Hematopoietic multipotent progenitor cell (in vitro differentiated cells): ENCODE measurements at places on chromosomes 1 and 21.

DNA sequence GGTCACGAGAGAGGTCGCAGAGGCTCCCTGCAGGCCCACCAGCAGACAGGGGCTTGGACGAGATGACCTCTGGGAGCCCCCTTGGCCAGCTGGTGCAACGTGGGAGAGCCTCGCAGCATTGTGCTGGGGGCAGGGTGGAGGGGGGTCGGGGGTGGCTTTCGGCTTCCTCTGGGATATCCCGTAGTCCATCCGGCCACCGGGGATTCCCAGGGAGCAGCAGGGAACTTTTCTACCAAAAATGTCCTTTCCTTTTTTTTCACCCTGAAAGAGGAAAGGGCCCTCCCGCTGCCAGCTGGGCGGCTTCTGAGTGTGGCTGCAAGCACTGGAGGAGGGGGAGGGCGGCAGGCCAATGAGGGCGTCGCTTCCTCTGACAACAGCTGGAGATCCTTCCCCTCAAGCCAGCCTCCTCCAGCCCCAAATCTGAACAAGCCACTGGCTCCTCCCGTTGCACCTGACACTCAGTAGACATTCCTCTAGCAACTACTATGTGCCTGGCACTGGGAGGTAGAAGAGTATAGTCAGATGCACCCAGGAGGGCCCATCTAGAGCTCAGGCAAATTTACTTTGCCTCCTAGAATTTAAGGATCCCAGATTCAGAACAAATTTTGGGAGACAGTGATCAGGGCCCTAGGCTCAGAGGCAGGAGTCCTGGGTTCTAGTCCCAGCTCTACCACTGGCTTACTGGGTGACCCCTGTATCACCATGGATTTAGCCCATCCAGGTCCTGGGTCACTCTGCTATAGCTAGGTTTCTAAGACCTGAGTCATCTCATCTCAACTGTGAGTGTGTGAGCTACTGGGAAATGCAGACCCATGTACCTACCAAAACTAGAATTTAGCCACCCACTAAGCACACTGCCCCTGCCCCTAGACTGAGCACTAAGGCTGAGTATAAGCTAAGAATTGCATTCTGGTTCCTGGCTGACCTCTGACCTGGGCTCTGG, 2.7 kb downstream of the MOB3C start:
- peak; percentile 74 for DNase-seq

- peak; percentile 24 for DNase-seq
These were observed 21.8 kb downstream of the MMEL1 start for GRCh38 chr1:2611031-2611501.

DNA sequence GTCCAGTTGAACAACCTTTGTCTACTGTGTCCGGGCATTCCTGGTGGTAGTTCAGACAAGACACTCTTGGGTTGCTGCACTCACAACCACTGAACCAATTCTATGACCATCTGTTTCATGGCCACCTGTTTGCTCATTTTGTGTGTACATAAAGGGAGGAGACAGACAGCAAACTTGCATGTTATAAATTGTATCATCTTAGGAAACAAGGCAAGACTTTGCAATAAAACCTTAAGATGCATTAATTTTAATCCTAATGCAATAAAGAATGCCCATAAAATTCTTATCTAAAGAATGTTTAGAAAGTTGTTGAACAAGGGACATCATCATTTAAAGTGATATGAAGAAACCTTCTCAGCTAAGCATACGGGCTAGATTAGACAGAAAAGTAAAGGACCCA, 34.8 kb downstream of the ADAM30 start:
- DNase-seq: no peak

DNA sequence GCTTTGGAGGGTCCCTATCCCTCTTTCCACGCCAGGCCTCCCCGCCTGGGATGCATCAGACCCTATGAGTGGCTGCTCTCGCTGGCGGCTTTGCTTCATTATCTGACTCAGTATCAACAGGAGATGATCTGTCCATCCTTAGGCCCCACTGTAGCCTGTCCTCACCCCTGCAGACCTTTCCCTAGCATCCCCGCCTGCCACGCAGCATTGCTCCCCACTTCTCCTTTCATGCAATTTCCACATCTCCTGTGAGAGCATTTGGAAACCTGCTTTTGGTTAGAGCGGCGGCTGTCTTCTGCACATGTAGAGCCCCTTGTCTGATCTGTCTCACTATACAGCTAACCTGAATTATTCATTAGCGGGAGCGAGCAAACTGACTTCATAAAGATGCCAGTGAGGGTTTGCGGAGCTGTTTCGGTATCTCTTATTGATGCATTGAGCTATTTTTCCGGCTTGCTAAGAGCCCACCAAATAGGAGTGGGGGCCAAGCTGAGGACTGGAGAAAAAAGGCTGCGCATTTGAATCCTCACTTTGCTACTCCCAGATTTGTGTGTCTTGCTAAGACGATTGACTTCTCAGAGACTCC, 40.0 kb upstream of the ATP2B4 start:
- DNase-seq: no peak

GRCh38 chr1:37989361-37989930, 376 bp downstream of the SF3A3 start:
- no peak for DNase-seq

DNA sequence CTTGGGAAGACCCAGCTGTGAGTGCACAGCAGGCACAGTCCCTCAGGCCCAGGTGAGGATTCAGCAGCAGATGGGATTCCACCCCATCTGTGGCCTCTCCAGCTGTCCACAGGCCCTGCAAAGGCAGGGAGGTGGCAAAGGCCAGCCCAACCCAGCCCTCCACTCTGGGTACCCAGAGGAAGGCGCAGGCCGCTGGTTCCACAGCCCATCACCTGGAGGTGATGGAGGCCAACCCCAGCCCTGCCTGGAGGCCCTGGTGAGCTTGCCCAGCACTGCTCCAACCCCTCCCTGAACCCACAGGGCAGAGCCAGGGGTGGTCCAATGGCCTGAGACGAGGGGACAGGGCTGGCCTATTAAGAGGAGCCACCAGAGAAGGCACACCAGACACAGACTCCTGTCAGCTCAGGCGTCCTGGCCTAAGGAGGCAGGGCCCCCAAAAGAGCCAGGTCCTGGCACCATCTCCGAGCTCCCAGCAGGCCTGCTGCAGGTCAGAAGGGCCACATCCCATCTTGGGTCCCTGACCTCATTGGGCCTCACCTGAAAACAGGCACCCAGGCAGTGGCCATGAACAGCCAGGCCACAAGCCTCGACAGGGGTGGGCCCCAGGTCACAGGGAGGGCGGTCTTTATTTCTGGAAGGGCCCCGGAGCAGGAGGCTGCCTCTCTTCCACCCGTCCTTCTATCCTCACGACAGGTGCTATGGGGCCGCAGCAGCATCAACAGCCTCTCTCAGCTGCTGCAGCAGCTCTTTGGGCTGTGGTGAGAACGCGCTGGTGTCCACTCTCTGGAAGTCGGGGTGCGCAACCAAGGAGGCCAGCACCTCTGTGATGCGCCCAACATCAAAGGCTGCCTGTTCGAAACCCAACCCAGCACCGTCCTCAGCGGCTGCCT, 3.2 kb downstream of the JMJD4 start:
- no peak for DNase-seq

DNA sequence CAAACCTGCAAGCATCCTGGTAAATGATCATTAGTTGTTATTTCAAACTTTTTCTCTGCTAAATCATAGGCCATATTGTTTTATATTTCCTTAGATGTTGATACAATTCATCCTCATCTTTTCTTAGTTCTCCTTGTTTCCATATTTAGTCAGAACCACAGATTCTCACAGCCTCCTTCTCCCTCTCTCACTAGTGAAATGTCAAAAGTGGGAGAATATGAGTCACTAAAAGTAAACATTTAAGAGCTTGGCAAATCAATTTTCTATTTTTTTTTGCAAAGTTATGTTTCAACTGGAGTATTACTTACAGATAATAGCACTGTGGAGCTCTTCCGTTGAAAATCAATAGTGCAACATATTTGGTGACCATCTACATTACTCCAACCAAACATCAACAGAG, 308.8 kb downstream of the COL11A1 start:
- no peak for DNase-seq

DNA sequence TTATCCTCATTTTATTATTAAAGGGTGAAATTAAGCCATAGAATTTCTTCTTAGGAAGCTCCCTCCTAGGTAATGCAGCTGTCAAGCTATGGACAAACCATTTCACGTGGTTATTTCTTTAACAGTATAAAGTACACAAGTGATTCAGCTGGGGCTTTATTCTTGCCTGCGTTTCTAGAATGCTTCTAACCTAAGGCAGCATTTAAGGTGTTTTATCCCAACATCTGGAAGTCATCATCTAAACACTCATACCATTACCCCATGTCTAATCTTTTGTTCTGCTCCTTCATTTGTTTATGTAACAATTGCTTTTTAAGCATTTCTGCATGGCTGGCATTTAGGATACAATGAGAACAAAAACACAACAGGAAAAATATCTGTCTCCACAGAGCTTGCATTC, 829.2 kb upstream of the ADAMTS5 start:
- no peak for DNase-seq

DNA sequence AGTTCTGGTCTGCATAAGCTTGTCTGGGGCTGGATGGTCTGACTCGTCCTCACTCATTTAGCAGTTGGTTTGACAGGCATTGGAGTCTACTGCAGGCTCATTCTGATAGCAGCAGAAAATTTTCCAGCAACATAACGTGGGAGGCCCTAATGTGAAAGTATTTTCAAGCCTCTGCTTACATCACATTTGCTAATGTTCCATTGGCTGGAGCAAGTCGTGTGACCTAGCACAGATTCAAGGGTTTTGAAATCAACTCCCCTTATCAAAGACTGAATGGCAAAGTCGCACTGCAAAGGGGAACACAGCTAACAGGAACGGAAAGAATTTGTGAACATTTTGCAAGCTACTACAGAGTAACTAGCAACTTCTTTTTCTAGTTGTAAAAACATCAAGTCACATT, 2.3 kb upstream of the USH2A start:
- no peak for DNase-seq

- no peak for DNase-seq
These were observed 209.7 kb upstream of the VAMP3 start for GRCh38 chr1:7561331-7561921.

- peak; percentile 89 for DNase-seq
These were observed 4.5 kb downstream of the TTC24 start for GRCh38 chr1:156583821-156584622.

DNA sequence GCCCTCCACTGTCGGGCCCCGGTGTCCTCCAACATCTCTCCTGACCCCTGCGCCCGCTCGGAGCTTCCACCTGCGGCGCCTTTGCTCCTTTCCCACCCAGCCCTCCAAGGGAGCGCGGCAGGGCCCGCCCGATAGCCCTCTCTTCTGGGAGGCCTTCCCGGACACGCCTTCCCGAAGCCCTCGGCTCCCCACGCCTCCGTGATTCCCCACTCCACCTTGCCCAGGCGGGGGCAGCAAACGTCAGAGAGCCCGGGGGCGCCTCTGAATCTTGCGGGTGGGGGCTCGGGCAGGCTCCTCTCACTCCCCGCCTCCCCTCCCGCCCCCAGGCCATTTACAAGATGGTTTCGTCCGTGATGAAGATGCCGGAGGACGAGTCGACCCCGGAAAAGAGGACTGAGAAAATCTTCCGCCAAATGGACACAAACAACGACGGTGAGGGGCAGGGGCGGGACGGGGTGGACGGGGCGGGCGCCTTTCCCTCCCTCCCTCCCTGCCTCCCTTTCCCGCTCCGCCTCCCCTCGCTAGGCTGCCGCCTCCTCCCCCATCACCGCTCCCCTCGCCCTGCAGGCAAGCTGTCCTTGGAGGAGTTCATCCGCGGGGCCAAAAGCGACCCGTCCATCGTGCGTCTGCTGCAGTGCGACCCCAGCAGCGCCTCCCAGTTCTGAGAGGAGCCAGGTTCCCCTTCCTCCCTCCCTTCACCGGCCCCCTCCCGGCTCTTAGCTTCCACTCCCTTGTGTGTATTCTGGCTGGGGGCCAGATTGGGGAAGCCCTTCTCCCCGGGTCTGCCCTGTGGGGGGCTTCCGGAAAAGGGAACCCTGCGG, 7.1 kb downstream of the HPCA start:
- DNase-seq: no peak

- DNase-seq: no peak
These were observed 26.1 kb downstream of the FABP3 start for GRCh38 chr1:31346785-31347184.

DNA sequence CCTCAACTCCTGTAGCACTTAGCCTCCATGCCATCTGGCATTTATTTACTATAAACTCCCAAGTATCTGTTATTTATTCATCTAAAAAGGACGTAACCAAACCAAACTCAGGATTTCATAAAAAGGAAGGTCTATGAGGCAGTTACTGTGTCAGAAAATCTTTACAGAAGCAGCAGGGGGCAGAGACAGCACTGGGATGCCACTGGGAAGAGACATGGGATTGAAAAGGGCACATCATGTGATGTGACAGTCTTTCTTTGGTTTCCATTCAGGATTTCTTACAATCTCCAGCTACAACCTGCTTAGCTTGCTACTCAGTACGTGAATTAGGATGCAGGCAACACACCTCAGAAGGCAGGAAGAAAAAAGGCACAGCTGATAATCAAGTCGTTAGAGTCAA, 31.2 kb downstream of the SPRTN start:
- no peak for DNase-seq

- no peak for DNase-seq
These were observed 75.7 kb downstream of the SPSB1 start for GRCh38 chr1:9368356-9368755.

- DNase-seq: no peak
These were observed 21.8 kb downstream of the RSPH1 start for GRCh38 chr21:42474043-42474831.

GRCh38 chr1:198467342-198467741, 73.1 kb downstream of the ATP6V1G3 start:
- DNase-seq: no peak

DNA sequence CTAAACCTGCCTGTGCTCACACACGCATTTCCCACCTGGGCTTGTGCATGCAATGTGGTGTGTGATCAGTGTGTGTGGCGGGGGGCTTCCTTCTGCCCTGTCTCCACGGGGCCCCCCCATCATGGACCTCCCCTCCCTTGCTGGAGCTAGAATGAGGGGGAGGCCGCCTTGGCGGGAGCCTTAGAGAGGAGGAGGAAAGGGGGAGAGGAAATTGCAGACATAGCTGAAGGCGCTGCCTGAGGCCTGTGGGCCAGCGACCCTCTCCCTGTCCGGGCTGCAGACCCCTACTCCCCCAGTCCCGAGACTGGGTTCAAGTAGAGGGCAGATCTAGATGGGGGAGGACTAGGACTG, 883 bp upstream of the EVA1B start:
- DNase-seq: no peak
